ENCODE measurements at places on chromosomes 6 and 20.
A peak's percentile ranks its signal among the peaks of the same experiment; 100 is the strongest.

DNA sequence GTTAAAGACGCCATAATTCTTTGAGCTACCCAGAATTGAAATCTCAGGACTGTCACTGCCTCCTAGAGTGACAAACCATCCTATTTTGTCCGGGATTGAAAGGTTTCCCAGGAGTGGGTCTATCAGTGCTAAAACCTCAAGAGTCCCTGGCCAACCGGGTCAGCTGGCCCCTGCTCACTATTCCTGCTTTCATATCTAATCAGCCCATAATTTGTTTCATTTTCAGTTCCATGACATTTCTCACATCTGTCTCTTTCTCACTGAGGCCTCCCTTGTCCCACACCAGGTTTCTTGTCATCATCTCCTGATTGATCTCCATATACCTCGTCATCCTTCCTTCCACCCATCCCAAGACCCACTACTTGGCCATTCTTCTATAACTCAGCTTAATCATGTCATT is 98.2 kb downstream of the SLC35B3 start:
- DNase-seq = no peak

DNA sequence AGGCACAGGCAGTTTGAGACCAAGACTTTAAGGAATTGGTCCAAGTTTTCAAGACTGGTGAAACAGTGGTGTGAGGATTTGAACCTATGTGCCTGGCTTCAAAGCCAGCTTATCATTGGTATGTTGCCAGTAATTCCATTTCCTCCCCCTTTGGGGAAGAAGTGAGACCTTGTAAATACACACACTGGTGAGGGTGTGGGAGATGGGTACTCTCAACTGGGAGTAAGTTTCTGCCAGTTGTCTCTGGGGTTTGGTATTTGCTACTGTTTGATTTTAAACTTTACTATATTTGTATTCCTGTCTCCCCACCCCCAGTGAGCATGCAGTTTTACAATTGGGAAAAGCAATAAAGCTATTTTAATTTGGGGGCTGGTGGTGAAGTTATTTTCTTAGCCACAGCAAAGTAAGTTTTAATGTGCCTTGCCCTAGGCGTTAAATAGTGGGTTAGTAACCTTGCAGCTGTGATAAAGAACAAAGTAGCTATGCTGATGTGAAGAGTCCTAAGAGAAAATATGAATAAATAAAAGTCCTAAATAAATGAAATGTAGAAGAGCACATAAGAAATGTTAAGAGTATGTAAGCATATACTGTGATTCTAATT is 31.0 kb downstream of the SNX9 start:
- DNase-seq = no peak

GRCh38 chr6:110650755-110651154 is 164.5 kb downstream of the CDK19 start:
- no peak for DNase-seq

DNA sequence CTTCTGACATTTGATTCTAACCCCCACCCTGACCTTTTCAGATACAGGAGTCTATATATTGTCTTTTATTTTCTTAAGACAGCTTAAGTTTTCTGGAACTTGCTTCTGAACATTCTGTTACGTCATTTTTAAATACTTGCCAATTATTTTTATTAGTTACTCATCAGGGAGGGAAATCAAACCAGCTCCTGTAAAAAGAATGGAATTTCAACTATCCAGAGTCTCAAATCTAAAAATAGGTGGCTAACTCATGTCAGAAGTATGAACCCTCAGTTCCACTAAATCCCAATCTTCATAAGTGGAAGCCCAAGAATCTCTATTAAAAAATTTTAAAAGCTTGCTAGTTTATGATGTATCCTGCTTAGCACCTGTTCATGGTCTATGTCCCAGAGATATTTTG is 900.0 kb downstream of the KIF16B start:
- DNase-seq = peak; percentile 70

DNA sequence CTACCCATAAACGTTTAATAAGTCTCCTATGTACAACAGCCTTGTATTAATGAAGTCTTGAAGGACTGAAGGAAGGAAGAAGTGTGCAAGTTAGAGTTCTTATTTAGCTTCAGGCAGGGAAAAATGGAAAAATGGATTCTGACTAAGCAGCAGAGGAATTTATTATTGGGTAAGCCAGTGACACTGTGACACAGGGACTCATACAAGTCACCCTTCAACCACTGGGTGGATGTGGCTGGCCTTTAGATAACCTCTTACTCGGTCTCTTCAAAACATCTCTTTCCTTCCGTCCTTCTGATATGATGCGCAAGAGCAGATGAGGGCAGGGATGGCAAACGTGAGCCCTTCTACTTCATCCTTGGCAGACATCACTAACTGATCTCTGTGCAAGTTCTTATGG is 145.6 kb downstream of the DHX35 start:
- DNase-seq = no peak

DNA sequence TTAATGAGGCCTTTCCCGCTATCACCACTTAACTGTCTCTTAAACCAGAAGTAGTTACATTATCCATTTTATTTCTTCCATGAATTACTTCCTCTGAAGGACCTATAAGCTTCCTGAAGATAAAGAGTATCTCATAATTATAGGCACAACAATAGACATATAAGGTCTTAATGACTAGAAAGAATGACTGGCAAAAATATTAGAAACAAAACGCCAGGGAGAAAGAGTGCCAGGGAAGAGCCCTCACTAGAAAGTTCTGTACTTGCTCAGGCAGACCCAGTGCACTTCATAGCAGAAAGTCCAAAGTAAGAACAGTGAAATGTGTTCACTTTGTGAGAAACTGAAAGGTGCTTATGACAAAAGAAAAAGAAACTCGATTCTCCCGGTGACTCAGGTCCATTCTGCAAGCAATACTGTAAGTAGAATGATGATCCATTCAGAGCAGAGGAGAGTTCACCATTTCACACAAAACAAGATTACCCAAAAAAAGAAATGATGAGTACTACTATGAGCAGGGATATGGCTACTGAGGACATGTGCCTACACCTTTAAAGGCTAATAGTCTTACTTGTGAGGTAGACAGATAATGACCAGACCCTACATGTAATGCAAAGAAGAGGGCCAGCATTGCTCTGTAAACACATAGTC is 5.5 kb downstream of the ZNF334 start:
- DNase-seq = no peak

- no peak for DNase-seq
Observed at GRCh38 chr20:889106-889505, 27.0 kb downstream of the ANGPT4 start.

- DNase-seq = no peak
Observed at GRCh38 chr6:82259389-82259788, 11.8 kb upstream of the IBTK start.

DNA sequence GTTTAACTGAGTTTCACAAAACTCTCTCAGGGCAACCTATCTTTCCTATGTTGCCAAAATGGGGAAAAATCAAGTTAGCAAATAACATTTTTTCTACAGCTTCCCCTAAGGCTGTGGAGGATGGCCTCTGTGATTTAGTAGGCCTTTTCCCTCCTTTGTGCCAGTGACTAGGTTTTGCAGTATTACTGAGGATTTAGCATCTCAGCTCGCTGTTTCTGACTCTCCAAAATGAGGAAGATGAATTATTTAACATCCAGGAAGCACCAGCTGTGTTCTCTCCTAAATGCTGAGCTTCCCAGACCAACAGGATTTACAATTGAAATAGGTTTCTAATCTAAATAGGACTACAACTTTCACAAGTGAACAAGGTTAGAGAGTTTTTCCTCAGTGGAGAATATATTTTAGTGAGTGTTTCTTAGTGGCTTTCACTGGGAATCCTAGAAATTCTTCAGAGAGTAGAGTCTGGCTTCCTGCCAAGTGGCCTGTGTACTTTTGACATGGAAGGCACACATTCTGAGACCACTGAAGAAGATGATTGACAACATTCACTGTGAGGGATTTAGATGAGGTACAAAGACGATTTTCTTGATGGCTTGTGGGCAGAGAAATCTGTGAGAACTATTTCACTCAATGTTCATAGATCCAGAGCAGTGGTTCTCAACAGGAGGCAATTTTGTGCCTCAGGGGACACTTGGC is 62.4 kb downstream of the PTCHD4 start:
- DNase-seq = no peak

DNA sequence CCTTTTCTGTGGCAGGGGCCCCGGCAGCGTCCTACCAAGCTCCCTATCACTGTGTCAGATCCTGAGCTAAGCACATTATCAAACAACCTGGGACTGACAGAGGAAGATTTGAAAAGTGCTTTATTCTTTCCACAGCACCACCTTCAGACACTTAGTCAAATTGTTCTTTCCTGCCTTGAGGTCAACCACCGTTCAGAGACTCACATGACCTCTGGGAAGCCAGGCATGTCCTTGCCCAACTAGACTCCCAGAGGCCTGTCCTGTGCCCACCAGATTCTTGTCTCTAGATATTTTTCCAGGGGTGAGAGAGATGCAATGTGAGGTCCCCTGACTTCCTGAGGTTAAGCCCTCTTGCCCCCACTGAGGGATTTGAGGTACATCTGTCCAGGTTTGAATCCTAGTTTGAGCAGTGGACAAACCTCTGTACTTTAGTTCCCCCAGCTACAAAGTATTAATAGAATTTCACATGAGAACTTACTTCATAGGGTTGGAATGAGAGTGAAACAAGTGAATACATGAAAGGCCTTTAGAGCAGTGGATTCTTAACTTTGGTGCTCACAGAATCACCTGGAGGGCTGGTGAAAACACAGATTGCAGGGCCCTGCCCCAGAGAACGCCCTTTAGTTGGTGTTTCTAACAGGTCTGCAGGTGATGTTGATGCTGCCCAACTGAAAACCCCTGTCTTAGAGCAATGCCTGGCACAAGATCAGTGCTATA is 179.8 kb downstream of the CLIC5 start:
- no peak for DNase-seq

DNA sequence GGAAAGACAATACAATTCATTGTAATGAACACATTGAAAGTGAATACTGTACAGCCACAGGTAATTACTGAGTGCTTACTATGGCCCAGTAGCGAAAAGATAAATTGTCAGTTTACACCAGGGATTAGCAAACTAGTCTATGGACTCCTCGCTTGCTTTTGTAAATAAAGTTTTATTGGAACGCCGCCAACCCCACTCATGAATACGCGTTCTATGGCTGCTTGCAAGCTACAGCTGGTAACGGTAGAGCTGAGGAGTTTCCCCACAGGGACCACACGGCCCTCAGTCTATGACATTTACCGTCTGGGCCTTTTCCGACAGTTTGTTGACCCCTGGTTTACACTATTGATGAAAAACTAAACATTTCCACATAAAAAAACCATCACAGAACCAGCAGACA is 24.2 kb downstream of the LAMA5 start:
- DNase-seq = no peak

DNA sequence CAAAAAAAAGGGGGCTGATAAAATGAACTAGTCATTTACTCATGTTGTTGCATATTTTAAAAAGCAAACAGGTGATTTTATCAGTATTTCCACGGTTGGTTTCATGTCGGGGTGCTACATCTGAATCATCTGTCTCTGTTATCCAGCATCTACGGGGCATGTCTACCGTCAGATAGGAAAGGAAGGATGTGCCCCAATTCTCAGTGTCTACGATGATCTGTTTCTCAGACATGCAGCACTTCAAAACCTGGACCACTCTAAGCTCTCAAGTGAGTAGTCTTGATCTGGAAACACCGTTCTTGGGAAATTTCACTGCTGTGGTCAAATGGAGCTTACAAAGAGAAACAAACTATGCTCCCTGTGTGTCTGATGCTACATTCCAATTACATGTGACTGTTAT is 240.3 kb upstream of the TAB2 start:
- peak; percentile 90 for DNase-seq

- peak; percentile 67 for DNase-seq
Observed at GRCh38 chr6:3061501-3061941, 6.8 kb upstream of the RIPK1 start.

- DNase-seq = no peak
Observed at GRCh38 chr20:13626724-13627123, 12.0 kb downstream of the TASP1 start.

GRCh38 chr6:163709693-163710092 is 295.2 kb downstream of the QKI start:
- DNase-seq = no peak

DNA sequence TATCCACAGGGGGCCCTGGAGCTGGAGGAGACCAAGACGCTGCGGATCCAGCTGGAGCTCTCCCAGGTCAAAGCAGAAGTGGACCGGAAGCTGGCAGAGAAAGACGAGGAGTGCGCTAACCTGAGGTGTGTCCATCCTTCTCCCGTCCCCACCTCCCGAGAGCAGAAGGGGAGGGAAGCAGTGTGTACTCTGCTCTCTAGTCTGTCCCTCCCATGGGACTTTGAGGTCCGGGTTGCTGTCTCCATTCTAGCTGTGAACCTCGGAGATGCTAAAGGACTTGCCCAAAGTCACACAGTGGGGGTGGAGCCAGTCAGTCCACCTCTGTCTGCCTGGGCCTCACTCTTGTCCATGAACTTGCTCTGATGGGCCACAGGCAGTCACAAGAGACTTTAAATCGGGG is 44.1 kb downstream of the MYH7B start:
- DNase-seq = no peak

GRCh38 chr6:106324726-106325335 is 729 bp downstream of the ATG5 start:
- DNase-seq = no peak

GRCh38 chr6:20353134-20353533 is 48.5 kb upstream of the E2F3 start:
- DNase-seq = no peak

GRCh38 chr20:62171245-62171644 is 11.6 kb upstream of the MTG2 start:
- DNase-seq = no peak

DNA sequence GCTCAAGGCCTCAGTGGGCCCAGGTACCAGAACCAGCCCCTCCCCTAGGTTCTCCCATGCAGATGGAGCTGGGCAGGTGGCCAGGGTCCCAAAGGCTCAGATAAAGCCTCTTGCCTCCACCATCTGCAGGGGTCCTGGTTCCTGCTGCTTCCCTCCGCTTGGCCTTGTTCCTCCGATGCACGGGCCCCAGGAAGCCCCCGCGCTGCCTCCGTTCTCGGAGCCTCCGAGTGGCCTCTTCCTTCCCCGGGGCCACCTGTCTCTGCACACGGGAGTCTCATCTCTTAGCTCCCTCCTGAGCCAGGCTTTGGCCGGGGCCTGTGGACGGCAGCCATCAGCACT is 1.9 kb upstream of the PTK6 start:
- DNase-seq = no peak

- no peak for DNase-seq
Observed at GRCh38 chr6:34028691-34029360, 117.1 kb downstream of the GRM4 start.

GRCh38 chr6:30227763-30228487 is 14.7 kb upstream of the TRIM26 start:
- no peak for DNase-seq

GRCh38 chr6:36836111-36837021 is 2.9 kb downstream of the CPNE5 start:
- DNase-seq = no peak

GRCh38 chr6:47670851-47671250 is 27.5 kb upstream of the ADGRF4 start:
- no peak for DNase-seq

GRCh38 chr20:15205719-15206118 is 868.3 kb upstream of the FLRT3 start:
- no peak for DNase-seq

DNA sequence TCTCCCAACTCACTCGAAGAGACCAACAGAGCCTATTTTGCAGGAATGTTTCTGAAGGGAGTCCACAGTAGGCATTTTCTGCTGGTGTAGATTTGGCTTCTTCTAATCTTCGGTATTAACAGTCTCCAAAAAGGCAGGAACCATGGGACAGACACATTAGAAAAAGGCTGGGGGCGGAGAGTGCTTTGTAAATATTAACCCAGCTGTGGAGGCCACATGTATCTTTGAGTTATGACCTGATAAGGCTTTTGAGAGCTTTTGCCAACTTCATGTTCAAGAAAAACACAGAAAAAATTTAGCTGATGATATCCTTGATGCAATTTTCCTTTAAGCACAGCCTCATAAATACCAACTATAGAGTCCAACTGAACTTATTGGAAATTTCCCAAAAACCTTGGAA is 119.4 kb upstream of the TSHZ2 start:
- DNase-seq = no peak
